Liver (tissue), 10 donors: ENCODE measurements at places on chromosomes 2 and 18. TPM values are rescaled to one million over a fixed set of nuclear protein-coding genes. Genes with fewer than 3 reads are reported as not detected.

DNA sequence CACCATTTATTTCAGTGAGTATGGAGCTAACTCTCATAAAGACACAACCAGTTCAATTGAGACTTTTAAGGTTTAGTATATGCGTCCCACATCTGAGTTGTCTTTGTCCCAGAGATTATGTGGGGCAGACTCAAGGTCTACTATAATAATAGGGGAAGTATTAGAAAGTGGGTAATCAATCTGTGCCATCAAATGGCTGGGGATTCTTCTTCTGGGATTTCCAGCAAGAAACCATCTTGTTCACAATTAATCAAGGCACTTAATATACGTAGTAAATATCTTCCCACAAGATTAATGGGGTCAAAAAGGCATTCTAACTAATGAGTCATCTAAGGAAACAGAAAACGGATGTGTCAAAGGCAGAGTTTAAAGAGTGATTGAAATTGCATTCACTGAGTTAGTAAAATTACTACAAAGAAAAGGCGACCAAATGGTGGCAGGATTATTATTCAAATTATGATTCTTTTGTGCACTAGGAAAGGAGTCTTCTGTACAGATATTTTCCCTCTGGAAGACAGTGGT lies 179.8 kb upstream of the REG3G start:
- no peak overlapping the region for H3K27ac ChIP-seq
- H3K36me3 ChIP-seq, result no peaks in the 10 kb centered on the region
- H3K27me3 ChIP-seq, result no peaks in the 10 kb centered on the region
- DNase-seq, result no peak
- no peaks in the 10 kb centered on the region for H3K4me1 ChIP-seq

DNA sequence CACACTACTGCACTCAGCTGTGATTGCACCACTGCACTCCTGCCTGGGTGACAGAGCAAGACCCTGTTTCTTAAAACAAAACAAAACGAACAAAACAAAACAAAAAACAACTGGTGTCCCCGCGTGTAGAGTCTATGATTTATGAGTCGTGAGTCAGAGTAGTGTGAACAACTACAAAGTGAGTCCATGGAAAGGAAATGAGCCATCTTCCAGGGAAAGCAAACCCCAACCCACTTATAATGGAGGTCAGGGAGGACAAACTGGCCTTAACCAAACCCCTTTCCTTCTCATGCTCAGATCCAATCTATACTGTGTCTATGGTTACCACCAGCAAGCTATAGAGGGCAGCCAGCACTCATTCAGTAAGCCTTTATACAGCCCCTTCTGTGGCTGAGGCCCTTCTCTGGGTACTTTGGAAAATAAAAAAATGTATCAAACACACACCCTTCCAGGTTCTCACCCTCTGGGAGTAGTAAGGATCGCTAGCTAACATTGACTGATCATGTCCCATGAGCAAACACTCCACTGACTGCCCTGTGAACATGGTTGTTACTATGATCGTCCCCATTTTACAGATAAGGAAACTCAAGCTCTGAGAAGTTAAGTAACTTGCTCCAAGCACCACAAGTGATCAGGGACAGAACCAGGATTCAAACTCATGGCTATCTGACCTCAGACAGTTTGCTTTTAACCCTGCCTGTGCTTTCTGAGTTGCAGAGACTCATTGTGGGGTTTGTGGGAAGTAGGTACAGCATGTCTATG lies 24.7 kb upstream of the COLEC12 start:
- no peak overlapping the region for H3K27ac ChIP-seq
- no peak for DNase-seq
- H3K27me3 ChIP-seq, result no peaks in the 10 kb centered on the region
- H3K4me3 ChIP-seq, result no peak overlapping the region
- no peaks in the 10 kb centered on the region for H3K4me1 ChIP-seq
- no peaks in the 10 kb centered on the region for H3K36me3 ChIP-seq

GRCh38 chr2:170576296-170576695 lies 138.8 kb upstream of the SP5 start:
- H3K4me1 ChIP-seq, result no peaks in the 10 kb centered on the region
- DNase-seq, result no peak
- no peaks in the 10 kb centered on the region for H3K36me3 ChIP-seq
- H3K4me3 ChIP-seq, result no peak overlapping the region
- H3K27ac ChIP-seq, result no peak overlapping the region
- H3K27me3 ChIP-seq, result no peaks in the 10 kb centered on the region

INPP4A gene
- total RNA-seq, result 14.9 TPM

DNA sequence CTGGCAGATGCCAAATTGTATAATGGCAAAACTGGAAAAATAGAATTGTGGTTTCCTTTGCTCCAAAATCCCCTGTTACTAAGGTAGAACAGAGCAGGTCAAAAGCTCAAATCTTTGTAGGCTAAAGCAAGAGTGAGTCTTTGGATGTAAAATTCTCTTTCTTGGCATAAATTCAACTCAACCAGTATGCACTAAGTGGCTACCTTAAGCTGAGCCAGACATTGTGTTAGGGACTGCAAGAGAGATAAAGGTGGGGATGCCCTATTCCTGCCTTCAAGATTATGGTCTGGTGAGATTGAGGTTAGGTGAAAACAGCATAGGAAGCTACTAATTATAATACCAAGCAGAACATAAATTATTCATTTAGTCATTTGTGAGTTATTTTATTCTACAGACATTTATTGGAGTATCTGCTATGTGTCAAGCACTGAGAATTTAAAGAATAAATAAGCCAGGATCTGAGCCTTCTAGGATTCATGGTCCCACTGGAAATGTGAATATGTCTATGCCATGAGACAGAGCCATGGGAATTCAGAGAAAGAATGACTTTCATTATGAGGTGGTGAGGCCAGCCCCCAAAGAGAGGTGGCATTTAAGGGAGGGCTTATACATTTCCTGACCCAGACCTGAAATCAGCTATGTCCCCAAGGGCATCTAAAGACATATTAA lies 198.0 kb upstream of the NCKAP5 start:
- peak overlapping the region; percentile 11 for H3K27ac ChIP-seq
- no peaks in the 10 kb centered on the region for H3K36me3 ChIP-seq
- no peak overlapping the region for H3K4me3 ChIP-seq
- DNase-seq, result no peak

- no peaks in the 10 kb centered on the region for H3K4me1 ChIP-seq
- H3K36me3 ChIP-seq, result no peaks in the 10 kb centered on the region
- H3K27ac ChIP-seq, result no peak overlapping the region
- no peak overlapping the region for H3K4me3 ChIP-seq
Observed at GRCh38 chr2:168137510-168138180, 109.8 kb downstream of the STK39 start.

- no peak for DNase-seq
- H3K4me1 ChIP-seq, result no peaks in the 10 kb centered on the region
- no peaks in the 10 kb centered on the region for H3K36me3 ChIP-seq
- peaks cover 5% of the 10 kb centered on the region for H3K27me3 ChIP-seq
Observed at GRCh38 chr2:70753902-70754301, 14.1 kb downstream of the ADD2 start.

- H3K4me3 ChIP-seq, result no peak overlapping the region
- H3K36me3 ChIP-seq, result no peaks in the 10 kb centered on the region
- H3K4me1 ChIP-seq, result peaks cover under 1% of the 10 kb centered on the region
- H3K27me3 ChIP-seq, result no peaks in the 10 kb centered on the region
Observed at GRCh38 chr18:10789180-10789579, 263.4 kb downstream of the NAPG start.

DNA sequence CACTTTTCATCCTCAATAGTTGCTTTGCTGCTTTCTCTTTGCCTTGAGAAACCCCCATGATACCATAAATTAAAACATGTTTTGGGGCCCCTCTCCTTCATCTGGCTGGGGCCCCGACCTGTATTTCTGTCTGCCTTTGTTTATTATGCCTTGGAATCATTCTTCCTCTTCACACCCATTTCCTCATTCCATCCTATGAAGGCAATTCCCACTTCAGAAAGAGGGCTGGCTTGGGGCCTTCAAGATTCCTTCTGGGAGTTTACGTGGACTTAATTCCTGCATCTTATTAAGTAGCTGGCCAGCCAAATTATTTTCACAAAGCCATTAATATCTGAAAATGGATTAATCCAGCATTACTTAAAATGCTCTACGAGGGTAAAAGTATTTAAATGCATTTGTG lies 6.8 kb upstream of the LRRTM1 start:
- no peaks in the 10 kb centered on the region for H3K4me1 ChIP-seq
- no peaks in the 10 kb centered on the region for H3K36me3 ChIP-seq
- no peak for DNase-seq
- no peak overlapping the region for H3K4me3 ChIP-seq
- no peak overlapping the region for H3K27ac ChIP-seq
- peaks cover 6% of the 10 kb centered on the region for H3K27me3 ChIP-seq

C1GALT1C1L gene
- total RNA-seq, result 0.33 TPM

DNA sequence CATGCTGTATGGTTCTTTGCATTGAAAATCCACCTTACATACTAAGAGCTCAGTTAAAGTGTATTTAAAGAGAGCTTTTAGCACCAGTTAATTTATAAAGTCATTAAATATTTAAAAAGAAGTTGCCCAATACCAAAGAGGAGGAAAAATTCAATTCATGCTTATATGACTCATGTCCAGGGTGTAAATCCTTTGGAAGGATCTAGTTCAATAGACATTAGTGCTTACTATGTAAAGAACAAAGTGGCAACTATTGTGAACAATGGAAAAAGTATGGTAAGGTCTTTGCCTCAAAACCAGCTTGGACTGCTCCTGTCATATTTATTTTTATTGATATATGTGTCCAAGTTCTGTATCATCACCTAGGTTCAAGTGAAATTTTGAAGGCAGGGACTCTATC lies 90.5 kb downstream of the SCN9A start:
- peaks cover 26% of the 10 kb centered on the region for H3K36me3 ChIP-seq
- H3K4me3 ChIP-seq, result no peak overlapping the region
- no peak for DNase-seq
- no peak overlapping the region for H3K27ac ChIP-seq
- no peaks in the 10 kb centered on the region for H3K27me3 ChIP-seq

- no peaks in the 10 kb centered on the region for H3K36me3 ChIP-seq
- no peaks in the 10 kb centered on the region for H3K27me3 ChIP-seq
- H3K4me1 ChIP-seq, result peaks cover 10% of the 10 kb centered on the region
- peak overlapping the region; percentile 15 for H3K27ac ChIP-seq
Observed at GRCh38 chr2:73112026-73112912, 479 bp downstream of the RAB11FIP5 start.

- H3K27me3 ChIP-seq, result no peaks in the 10 kb centered on the region
- no peaks in the 10 kb centered on the region for H3K4me1 ChIP-seq
- DNase-seq, result no peak
- H3K4me3 ChIP-seq, result no peak overlapping the region
- H3K36me3 ChIP-seq, result no peaks in the 10 kb centered on the region
Observed at GRCh38 chr2:219477815-219478214, 20.9 kb upstream of the GMPPA start.

- no peaks in the 10 kb centered on the region for H3K36me3 ChIP-seq
- H3K4me1 ChIP-seq, result no peaks in the 10 kb centered on the region
- H3K27ac ChIP-seq, result no peak overlapping the region
- no peak for DNase-seq
- no peak overlapping the region for H3K4me3 ChIP-seq
Observed at GRCh38 chr2:217270485-217271121, 410.7 kb upstream of the TNP1 start.

GRCh38 chr18:47274961-47275360 lies 23.5 kb upstream of the SKOR2 start:
- H3K36me3 ChIP-seq, result no peaks in the 10 kb centered on the region
- no peaks in the 10 kb centered on the region for H3K27me3 ChIP-seq
- no peak for DNase-seq
- H3K4me1 ChIP-seq, result no peaks in the 10 kb centered on the region
- no peak overlapping the region for H3K27ac ChIP-seq

GRCh38 chr2:204670124-204670523 lies 124.8 kb downstream of the PARD3B start:
- no peaks in the 10 kb centered on the region for H3K27me3 ChIP-seq
- H3K4me1 ChIP-seq, result peaks cover 31% of the 10 kb centered on the region
- DNase-seq, result peak; percentile 38
- peak overlapping the region; percentile 13 for H3K27ac ChIP-seq
- no peaks in the 10 kb centered on the region for H3K36me3 ChIP-seq

ERFE gene
- total RNA-seq, result 14.0 TPM

ARMC9 gene
- total RNA-seq, result 2.3 TPM
